ENCODE measurements at places on chromosomes 2 and 18.

- no peak for DNase-seq
These were observed at the start of gene SOX11 for GRCh38 chr2:5691985-5692529. TSS of gene SOX11 (plus strand) at chr2:5692384. CDS start at chr2:5692722, 338 bp downstream.

DNA sequence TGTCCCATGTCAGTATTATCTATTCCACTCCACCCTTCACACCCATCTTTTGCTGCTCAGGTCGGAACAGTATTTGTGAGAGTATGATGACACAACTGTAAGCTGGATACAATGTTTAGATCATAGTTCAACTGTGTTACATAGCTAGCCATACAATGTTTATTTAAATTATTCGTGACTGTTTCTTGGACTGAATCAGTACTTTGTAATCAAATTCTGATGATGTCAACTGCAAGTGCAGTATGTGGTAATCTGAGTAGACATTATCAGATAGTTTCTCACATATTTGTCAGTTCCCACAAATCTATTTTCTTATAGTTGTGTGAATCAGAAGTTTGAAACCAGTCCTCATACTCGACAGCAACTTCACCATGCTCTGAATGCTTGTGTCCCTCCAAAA lies 177.6 kb downstream of the ZNF407 start:
- no peak for DNase-seq

DNA sequence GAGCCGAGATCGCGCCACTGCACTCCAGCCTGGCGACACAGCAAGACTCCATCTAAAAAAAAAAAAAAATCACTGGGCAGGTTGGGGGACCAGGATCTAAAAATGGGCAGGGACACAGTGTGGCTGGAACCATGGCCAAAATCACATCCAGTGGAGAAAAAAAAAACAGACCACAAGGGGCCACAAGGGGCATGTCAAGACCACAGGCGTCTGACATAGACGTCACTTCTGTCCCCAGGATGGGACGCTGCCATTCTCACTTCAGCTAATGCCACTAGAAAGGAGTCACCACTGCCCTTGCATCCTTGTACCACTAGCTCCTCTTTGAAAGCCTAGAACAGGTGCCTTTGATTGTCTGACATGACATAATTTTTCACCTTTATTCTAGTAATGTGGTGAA lies 2.5 kb upstream of the POMC start:
- no peak for DNase-seq

- no peak for DNase-seq
These were observed 368.7 kb upstream of the ID2 start for GRCh38 chr2:8312861-8313830.

GRCh38 chr18:23941791-23942190 lies 72.8 kb upstream of the TTC39C start:
- no peak for DNase-seq

- DNase-seq, result no peak
These were observed 5.1 kb downstream of the HNMT start for GRCh38 chr2:137969418-137969765.

- DNase-seq, result no peak
These were observed 404.6 kb upstream of the CWC22 start for GRCh38 chr2:180411661-180412060.

- no peak for DNase-seq
These were observed 143.6 kb downstream of the RTP5 start for GRCh38 chr2:242012956-242013764.

GRCh38 chr2:42102591-42103450 lies 55.0 kb downstream of the PKDCC start:
- no peak for DNase-seq

GRCh38 chr2:202514732-202515131 lies 120.0 kb upstream of the FAM117B start:
- DNase-seq, result no peak

DNA sequence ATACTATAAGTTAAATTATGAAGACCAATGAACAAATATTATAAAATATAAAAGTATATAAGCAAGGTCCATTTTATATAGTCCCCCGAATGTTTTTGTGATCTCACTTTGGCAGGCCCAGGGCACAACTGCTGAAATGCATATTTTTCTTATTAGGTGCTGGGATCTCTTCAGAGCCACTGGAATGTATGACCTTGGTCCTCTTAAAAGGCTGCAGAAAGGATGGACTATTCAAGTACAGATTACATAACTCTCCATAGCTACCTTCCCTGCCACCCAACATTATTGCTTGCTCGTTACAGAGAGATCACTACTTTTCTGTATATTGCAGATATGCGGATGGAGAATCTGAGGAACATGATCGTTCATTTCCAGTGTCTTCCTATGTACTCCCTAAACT lies 925.6 kb upstream of the CELF4 start:
- no peak for DNase-seq

DNA sequence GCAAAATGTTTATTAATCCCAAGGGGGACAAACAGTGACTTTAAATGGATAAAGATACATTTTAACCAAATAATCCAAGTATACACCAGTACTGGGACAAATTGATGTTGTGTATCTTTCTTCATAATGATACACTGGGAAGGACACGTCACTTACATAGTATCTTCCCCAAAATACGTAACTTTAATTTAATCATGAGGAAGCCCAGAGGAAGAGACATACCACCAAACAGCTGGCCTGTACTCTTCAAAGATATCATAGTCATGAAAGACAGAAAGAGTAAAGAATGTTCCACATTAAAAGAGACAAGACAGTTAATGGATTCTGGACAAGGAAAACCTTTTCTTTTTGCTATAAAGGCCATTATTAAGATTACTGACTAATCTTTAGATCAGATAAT lies 37.1 kb downstream of the AGFG1 start:
- DNase-seq, result no peak

GRCh38 chr2:16713011-16713423 lies 47.4 kb upstream of the CYRIA start:
- no peak for DNase-seq

DNA sequence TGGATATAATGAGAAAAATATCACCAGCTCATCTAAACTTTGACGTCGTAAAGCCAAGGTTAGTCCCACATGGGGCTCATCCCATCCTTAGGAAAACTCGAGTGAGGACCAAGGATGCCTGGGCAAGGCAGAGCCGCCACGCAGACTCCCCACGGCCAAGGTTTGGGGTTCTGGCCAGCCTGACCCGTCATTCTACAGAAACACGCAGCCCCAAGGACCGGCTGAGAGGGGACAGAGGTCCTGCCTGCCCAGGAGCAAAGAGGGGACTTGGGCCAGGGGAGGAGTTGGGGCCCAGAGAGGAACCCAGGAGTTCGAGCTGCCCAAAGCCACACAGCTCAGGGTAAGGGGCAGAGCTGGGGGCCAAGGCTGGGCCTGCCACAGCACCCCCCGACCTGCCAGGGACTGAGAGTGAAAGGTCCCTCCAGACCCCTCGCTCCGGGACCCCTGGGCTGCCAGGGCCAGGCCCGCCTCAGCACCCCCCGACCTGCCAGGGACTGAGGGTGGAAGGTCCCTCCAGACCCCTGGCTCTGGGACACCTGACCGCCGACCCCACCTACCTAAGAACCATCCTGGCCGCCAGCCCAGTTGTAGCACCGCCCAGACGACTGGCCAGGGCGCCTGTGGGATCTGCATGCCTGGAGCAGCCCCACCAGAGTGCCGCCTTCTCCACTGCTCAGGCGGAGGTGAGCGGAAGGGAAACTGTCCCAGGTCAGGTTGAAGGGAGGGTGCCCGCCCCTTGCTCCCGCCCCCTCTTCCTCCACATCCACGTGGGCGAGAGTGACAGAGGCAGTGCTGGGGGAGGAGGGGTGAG lies at the start of gene PDCD1:
TSS of gene PDCD1 (minus strand) at position 689 of the 811 bp plus-strand sequence. CDS start at position 633, 56 bp downstream.
- peak; percentile 85 for DNase-seq

All from activated CD4-positive, alpha-beta T cell treated with anti-CD3 and anti-CD28 coated beads for 4 hours (primary cell).